ENCODE measurements at places on chromosomes 4 and X. TPM values are rescaled to one million over a fixed set of nuclear protein-coding genes. Genes with fewer than 3 reads are reported as not detected.

GRCh38 chr4:138761638-138762220 lies 253.9 kb upstream of the NOCT start:
- no peak for DNase-seq

- DNase-seq: no peak
These were observed 17.9 kb upstream of the LAP3 start for GRCh38 chr4:17558941-17559708.

- no peak for DNase-seq
These were observed 19.0 kb downstream of the THOC2 start for GRCh38 chrX:123713841-123714240.

GRCh38 chr4:12118651-12119213 lies 690.0 kb upstream of the HS3ST1 start:
- peak; percentile 86 for DNase-seq

DNA sequence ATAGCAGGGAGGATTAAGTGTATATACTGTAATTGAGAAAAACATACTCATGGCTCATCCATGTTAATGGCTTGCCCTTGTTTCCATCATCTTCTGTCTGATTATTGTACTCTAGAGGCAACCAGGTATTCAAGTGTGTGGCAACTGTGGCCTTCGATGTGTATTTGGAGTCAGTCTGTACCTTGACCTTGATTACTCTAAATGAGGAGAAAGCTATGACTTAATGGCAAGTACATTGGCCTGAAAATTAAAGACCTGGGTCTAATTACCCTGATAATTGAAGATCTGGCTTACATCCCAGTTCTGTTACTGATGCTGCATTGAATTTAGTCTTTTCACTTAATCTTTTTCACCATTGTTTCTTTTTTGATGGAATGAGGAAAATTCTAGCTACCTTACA lies 409.2 kb downstream of the CCSER1 start:
- DNase-seq: no peak

DNA sequence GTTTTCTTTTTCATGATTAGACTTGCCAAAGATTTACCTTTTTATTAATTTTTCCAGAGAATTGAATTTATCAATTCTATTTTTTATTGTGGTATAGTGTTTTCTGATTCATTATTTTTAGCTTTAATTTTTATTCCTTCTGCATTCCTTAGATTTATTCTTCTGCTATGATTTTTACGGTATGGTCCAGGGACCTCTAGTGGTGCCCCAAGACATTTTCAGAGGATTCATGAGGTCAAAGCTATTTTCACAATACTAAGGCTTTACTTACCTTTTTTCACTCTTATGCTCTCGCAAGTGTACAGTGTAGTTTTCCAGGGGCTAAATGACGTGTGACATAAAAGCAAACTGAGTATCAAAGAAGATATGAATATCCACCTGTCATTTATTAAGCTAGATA lies 8.0 kb downstream of the RADX start:
- DNase-seq: peak; percentile 23

DNA sequence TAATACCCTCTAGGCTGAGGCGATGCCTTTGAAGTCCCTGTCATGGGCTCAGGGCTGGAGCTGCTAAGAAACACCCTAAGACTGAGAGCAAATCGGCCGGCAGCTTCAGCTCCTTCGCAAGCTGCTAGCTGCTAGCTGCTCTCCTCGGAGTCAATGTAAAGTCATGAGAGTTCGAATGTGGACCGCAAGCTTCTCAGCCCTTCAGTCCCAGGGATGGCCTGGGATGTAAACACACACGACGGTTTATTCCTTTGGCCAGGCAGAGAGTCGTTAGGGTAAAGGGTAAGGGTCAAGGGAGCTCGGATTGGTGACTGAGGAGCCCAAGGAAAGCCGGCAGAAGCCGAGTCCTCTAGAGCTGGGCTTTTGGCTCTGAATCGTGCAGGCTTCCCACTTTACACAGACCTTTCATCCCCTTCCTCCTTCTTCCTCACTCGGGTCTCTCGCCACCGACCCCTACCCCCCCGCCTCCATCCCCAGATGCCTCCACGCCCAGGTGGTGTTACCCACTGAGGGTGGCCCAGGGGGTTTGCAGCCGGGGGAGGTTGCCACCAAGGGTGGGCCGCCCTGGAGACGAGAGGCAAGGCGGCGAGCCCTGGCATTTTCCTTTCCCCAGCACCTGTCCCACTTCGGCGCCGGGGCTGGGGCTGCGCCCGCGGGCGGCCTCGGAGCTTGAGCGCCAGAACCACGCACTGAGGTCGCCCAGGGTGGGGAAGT lies 3.1 kb upstream of the BCORL1 start:
- no peak for DNase-seq

AKAP14 gene
- not detected for total RNA-seq

AMER1 gene
- 3.5 TPM for total RNA-seq

SASH3 gene
- total RNA-seq: not detected

SHROOM4 gene
- 0.12 TPM for total RNA-seq

PPP1R2C gene
- not detected for total RNA-seq
